Adrenal gland (tissue), 19 donors: ENCODE measurements at places on chromosomes 2 and 18.
A peak's percentile ranks its signal among the peaks of the same experiment; 100 is the strongest.

GRCh38 chr2:81084101-81084500 lies 779.5 kb upstream of the LRRTM1 start:
- DNase-seq, result no peak

- DNase-seq, result no peak
Measured at GRCh38 chr18:331221-331821, 63.5 kb upstream of the THOC1 start.

DNA sequence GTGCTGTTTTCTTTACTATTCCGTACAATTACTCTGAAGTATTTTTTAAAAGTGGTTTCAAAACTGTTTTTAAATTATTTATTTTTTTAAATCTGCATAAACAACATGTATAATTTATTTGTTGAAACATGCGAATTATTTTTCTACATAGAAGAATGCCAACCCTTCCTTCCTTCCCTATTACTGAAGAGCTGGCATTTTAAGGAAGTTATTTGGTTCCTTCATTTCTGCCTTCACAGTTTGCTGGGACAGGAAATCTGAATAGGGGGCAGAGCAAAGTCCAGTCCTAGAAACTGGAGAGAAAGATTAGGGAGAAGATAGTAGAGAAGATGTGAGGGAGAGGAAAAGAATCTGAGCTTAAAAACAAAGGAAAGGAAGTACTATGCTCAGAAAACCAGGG lies 146.7 kb upstream of the ACVR2A start:
- no peak for DNase-seq

DNA sequence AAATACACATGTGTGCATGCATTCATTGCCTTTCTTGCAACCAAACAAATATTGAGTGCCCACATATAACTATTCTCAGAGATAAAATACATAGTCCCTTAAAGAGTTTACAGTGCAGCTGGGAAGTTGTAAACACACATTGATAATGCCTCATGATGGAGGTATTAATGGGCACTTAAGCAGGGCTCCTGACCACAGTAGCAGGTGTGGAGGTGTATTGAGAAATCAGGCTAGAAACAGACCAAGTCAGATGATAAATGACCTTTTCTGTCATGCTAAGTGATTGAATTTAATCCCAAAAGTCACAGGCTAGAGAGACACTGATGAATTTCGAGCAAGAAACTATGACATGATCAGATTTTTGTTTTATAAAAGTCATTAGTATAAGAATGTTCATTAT lies 157.7 kb downstream of the ZNF385B start:
- DNase-seq, result no peak

GRCh38 chr2:23670245-23670592 lies 256.7 kb downstream of the ATAD2B start:
- no peak for DNase-seq

GRCh38 chr2:224569654-224570053 lies 15.5 kb downstream of the CUL3 start:
- no peak for DNase-seq

DNA sequence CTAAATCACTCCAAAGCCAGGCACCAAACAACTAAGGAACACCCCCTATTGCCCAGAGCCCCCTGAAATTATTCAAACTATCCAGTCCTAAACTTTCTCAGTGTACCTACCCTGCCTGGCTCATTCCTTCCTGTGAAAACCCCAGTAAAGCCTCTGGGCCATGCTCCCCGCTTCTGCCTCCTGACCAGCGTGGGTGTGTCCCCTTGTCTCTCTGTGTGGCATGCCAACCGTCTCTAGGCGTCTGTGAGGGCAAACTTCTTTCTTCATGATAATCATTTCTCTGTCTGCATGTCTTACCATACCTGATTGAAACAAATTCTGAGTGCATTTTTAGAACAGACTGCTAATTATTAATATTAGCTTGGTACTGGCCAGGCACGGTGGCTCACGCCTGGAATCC lies 109.0 kb upstream of the MSH2 start:
- no peak for DNase-seq

DNA sequence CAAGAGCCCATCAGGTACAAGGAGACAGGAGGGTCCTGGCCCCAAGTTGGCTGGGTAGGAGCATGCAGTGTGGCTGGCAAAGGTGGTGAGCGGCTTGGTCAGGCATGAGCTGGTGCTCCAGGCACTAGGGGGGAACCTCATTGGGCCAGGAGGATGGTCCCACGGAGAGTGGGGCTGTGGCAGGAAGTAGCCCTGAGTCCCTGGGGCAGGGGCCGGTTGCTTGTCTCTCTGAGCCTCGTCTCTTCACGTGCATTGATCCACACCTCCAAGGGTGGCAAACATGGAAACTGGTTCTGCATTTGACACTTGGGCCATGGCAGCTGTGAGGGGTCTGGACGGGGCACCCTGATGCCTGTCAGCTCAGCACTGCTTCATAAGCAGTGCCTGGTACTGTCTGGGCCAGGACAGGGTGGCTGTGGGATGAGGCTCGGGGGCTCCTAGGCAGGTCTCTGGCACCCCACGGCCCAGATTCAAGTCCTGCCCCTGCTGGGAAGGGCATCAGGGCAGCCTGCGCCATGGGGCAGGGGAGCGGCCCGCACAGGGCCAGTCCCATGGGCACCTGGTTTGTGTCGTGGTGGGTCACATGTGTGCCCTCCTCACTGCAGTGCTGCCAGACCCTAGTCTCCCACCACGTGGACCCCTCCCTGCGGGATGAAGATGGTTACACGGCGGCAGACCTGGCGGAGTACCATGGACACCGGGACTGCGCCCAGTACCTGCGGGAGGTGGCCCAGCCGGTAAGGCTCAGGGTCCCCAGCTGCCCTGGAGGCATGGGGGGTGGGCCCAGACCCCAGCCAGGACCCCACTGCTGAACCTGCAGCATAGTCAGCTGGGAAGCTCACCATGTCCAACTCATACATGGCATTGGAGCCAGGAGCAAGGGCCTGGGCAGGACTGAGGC lies 16.4 kb downstream of the ESPNL start:
- no peak for DNase-seq

DNA sequence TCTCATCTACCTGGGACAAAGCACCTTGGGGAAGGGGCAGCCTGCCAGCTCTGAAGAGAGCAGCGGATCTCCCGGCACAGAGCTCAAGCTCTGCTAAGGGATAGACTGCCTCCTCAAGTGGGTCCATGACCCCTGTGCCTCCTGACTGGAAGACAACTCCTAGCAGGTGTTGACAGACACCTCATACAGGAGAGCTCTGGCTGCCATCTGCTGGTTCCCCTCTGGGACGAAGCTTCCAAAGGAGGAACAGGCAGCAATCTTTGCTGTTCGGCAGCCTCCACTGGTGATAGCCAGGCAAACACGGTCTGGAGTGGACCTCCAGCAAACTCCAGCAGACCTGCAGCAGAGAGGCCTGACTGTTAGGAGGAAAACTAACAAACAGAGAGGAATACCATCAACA lies 549.9 kb upstream of the LRATD1 start:
- no peak for DNase-seq

- DNase-seq, result no peak
Measured at GRCh38 chr2:1024981-1025380, 74.3 kb downstream of the SNTG2 start.

DNA sequence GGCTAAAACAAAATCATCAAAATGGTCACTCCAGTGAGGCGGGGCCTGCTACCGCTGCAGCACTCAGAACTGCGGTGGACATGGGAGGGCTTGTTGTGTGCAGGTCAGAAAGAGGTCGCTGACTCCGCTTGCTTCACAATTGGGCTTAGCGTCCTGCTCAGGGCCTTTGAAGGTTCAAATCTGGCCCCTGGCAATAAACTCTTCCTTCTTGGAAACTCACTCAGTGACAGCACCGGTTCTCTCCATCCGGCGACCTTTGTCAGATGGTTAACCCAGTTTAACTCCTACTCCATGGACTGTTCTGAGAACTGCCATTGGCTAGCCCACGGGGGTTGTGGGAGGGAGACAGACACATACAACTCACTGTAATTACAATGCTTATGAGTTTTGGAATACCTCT lies 29.0 kb upstream of the LAPTM4A start:
- no peak for DNase-seq

GRCh38 chr18:76056471-76057110 lies 438.5 kb downstream of the ZNF516 start:
- no peak for DNase-seq

- DNase-seq, result peak; percentile 28
Measured at GRCh38 chr2:43839776-43840564, 1.2 kb downstream of the ABCG8 start.

DNA sequence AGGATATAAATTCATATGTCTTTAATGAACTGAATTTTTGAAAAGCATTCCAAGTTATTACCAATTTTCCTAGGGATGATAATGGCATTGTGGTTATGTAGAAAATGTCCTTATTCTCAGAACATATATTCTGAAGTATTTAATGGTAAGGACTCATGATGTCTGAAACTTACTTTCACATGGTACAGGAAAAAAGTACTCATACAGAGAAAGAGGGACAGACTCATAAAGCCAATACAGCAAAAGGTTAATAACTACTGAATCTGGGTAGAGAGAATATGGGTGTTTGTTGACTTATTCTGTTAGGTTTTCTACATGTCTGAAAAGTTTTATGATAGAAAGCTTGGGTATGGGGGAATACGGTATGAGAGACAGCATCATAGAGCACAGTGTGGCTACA lies 84.3 kb upstream of the SERTAD2 start:
- no peak for DNase-seq

DNA sequence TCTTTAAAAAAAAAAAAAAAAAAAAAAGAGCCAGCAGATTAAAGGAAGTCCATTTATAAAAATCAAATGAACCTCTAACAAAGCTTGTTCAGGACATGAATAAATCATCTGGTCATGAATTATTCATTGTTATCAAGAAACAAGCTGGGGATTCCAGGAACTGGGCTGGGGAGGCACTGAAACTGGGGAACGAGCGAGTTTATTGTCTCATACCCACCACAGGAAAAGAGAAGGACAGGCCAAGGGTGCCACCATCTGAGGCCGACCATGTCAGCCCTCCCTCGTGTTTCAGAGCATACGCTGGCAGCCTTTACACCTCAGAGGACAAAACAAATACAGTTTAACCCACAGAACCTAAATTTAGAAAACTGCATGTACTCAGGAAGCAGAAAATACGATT lies 164.2 kb downstream of the VWC2L start:
- no peak for DNase-seq

GRCh38 chr2:222290401-222290735 lies 8.4 kb downstream of the PAX3 start:
- DNase-seq, result no peak

DNA sequence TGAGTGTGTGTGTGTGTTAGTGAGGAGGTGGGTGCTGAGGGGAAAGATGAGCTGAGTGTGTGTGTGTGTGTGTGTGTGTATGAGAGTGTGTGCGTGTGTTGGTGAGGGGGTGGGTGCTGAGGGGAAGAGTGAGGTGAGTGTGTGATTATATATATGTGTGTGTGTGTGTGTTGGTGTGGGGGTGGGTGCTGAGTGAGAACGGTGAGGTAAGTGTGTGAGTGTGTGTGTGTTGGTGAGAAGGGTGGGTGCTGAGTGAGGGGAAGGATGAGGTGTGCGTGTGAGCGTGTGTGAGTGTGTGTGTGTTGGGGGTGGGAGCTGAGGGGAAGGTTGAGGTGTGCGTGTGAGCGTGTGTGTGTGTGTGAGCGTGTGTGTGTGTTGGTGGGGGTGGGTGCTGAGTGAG lies 322.0 kb upstream of the NT5C1B start:
- DNase-seq, result no peak

GRCh38 chr2:182672466-182673165 lies 43.4 kb upstream of the DNAJC10 start:
- DNase-seq, result no peak

DNA sequence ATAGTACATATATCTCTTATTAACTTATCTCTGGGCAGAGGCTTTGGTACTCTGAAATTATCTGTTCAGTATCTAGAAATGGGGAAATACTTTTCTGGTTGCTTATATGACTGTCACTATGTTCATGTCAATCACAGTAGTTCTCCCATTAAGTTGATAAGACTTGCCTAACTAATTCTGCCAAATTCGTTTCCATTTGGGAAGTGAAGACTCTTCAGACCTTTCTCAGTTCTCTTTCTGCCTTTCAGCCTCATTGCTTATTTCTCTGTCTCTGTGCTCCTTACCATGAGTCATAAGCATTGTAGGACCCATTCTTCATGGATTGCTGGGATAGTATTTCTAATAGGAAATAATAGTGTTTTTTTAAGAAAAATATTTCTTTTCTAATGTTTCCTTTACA lies 113.5 kb downstream of the PHLPP1 start:
- DNase-seq, result no peak

DNA sequence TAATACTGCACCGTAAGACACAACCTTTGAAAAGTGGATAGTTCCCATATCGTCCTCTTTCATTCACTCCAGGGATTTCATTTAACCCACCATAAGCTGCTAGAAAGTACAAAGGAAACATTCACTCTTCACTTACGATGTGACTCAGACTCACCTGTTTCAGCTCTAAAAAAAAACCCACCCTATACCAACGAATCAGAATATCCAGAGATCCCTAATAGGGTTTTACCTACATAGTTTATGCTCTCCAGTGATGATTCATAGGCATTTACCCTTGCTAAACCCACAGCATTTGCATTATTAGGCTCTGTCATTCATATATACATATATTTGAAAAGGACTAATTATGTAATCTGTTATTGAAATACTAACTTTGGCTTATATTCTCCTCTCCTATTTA lies 60.2 kb downstream of the PRPF40A start:
- no peak for DNase-seq

DNA sequence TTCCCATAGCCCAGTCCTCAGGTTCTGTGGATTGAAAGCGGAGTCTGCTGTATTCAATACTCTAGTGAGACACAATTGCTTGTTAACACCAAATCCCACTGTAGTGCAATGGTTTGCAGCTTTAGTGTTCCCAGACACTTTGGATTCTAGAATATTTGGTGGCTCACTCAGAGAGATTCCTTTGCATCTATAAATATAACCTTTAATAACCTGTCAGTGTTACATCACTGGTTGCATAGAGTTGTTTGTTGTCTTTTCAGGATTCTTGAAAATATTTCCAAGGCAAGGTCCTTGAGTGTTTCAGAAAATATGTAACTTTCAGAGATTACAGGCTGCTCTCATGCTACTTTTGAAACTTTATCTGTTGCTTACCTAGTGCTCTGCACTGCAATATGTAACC lies 157.5 kb downstream of the ZEB2 start:
- no peak for DNase-seq

GRCh38 chr2:46439582-46439981 lies 39.8 kb upstream of the TMEM247 start:
- DNase-seq, result no peak

DNA sequence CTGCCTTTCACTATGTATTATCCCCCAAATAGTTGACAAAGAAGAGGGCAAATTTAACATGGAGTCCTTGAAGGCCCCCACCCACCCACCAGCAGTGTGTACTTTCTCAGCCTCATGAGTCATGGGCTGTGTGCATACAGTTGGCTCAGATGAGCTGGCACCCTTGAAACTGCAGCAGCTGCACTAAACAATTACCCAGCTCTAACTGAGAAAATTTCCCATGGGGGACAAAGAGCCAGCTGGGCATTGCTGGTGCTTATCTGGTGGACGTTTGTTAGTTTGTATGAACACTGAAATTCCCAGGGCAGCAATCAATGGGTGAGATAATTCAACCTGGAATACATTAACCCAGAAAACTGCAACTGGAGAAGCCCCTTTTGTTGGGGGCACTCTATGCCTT lies 131.7 kb downstream of the GCA start:
- no peak for DNase-seq

GRCh38 chr2:129176375-129176774 lies 803.1 kb upstream of the RAB6C start:
- no peak for DNase-seq
